ENCODE measurements at places on chromosomes 6 and 20. TPM values are rescaled to one million over a fixed set of nuclear protein-coding genes. Genes with fewer than 3 reads are reported as not detected.

- peak; percentile 39 for DNase-seq
Observed at GRCh38 chr6:109922851-109923250, 55.3 kb upstream of the GPR6 start.

Gene CDH26
- total RNA-seq, result 1.2 TPM

DNA sequence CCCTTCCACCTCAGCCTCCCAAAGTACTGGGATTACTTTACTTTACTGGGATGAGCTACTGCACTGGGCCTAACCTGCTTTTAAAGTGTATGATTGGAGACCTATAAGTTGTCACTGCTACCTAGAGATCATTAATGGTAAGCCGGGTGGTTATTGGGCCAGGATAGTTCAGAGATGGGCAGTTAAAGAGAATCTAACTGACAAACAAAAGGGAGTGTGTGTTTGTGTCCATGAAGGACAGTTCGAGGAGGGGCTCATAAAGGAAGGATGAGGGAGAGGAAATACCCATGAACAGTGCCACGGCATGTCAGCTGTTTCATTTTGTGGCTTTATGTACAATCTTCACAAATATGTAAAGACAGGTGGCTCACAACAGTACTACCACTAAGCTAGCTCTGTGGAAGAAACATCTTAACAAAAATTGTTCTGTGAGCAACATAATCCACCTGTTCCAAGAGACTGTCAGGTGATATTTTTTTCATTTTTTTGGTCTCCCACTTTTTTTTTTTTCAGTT lies 69.7 kb upstream of the FAM8A1 start:
- DNase-seq, result no peak

DNA sequence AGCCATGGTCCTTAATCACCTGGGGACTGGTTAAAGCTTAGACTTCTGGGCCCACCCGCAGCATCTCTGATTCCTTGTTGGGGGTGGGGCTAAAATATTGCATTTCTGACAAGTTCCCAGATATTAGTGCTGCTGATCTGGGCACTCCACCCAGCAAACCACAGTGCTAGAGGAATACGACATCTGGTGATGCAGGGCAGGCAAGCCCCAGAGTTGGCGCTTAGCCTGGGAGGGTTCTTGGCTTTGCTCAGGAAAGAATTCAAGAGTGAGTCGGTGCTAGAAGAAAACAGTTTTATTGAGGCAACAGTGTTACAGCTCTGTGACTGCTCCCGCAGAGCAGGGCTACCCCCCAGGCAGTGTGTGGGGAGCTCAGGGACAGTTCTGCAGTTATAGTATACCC lies 210.7 kb downstream of the TFAP2C start:
- DNase-seq, result no peak

DNA sequence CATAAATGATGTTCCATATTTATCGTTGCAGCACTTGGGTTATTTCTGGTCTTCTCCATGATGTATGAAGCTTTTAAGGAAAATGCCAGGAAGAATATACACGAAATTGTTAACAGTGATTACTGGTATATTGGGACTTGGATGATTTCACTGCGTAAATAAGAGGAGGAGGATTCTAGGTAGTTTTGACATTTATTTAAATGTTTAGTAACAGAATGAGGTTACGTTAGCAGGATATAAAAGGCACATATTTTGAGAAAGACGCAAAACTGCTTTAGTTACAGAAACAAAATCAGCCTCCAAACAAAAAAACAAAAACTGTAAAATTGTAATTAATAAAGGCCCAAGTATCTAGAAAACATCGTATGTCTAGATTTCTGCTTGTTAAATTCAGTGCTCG lies 147.7 kb downstream of the JARID2 start:
- no peak for DNase-seq

- DNase-seq, result no peak
Observed at GRCh38 chr20:41141153-41141815, 3.9 kb downstream of the PLCG1 start.

- DNase-seq, result no peak
Observed at GRCh38 chr6:158262755-158263154, 49.5 kb upstream of the TULP4 start.

Gene TGM2
- 773 TPM for total RNA-seq

Gene TRIM31
- total RNA-seq, result 0.11 TPM

GRCh38 chr6:151007076-151007475 lies 141.6 kb downstream of the MTHFD1L start:
- DNase-seq, result no peak

- DNase-seq, result no peak
Observed at GRCh38 chr20:46046588-46047310, 17.7 kb downstream of the SLC12A5 start.

Gene SIRPD
- total RNA-seq, result 0.18 TPM

DNA sequence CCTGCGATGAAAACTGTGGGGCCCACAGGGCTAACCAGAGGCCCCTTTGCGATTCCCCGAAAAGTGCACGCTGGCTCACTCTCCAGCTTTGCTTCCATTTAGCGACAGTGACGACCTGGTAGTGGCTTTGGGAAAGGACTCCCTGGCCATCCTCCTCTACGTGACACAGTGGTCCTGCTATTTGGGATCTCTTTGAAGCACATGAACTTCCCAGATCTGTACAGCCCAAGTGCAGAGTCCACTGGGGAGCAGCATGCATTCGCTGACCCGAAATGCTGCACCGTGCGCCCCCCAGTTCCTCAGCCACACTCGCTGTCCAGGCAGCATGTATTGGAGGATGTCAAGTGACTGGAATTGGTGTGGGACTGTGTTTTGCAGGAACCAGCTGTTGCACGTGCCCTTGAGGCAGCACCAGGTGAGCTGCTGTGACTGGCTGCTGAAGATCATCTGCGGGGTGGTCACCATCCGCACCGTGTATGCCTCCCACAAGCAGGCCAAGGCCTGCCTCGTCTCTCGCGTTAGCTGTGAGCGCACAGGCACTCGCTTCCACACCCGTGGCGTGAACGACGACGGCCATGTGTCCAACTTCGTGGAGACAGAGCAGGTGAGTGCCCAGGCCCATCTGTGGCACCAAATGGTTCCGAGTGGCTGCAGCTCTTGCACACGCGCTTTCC lies 51.6 kb downstream of the SYNJ2 start:
- DNase-seq, result no peak

- DNase-seq, result no peak
Observed at GRCh38 chr20:826695-827323, 6.7 kb upstream of the FAM110A start.

Gene PNLDC1
- not detected for total RNA-seq

DNA sequence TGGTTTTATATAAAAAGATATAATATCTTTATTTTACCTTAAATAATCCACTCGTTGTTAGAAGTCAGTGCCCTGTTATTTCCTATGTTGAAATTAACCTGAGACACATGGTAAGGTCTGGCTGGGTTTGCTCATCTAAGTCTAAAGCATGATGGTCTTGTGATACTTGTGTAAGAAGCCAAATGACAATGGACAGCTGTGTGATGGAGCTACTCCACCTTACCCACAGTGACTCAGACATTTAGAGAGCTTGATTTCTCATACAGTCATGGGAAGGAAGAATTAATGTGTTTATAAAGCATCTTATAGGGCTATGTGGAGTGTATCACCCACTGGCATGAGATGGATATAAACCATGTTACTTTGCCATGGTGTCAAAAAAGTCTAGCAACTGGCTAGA lies 11.7 kb downstream of the CTCFL start:
- peak; percentile 58 for DNase-seq

- no peak for DNase-seq
Observed at GRCh38 chr6:169881398-169881797, 130.0 kb downstream of the ERMARD start.

GRCh38 chr6:74091136-74091793 lies 395.3 kb downstream of the CD109 start:
- DNase-seq, result peak; percentile 58

DNA sequence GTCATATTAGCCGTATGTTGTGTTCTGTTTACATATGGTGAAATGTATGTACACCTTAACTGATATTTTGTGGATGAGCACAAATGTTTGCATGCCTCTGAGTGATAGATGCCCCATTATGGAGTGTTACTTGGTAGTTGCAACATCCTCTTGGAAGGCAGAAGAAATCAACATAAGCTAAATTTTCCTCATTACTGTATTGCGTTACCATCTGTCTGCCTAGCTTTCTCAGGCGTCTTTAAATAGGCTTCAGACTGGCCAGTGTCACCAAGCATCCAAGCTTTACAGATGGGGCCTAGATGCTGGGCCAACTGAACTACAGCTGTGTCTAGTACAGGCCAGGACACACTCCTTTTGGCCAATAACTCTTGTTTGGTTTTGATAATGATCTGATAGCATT lies 250.6 kb downstream of the SAMD5 start:
- DNase-seq, result no peak

DNA sequence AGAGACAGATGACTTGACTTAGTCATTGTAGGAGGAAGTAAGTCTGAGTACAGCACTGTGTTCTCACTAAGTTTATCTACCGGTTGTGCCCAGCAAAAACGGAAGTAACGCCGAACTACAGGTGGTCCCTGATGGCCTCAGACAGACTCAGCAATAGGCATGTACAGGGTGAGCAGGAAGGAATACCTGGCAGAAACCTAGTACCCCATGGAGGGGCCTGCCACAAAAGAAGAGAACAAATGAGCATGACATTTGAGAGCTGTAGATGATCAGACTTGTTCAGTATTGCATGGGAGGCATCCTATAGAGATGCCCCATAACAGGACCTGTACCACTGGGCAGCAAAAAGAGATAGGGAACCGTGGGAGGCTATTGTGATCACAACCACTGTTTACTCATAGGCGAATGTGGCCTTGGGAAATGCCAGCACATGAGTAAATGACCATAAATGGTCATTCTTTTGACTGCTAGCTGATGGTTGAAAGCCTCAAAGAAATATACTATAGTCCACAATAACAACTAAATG lies 106.4 kb upstream of the TAB2 start:
- peak; percentile 10 for DNase-seq

DNA sequence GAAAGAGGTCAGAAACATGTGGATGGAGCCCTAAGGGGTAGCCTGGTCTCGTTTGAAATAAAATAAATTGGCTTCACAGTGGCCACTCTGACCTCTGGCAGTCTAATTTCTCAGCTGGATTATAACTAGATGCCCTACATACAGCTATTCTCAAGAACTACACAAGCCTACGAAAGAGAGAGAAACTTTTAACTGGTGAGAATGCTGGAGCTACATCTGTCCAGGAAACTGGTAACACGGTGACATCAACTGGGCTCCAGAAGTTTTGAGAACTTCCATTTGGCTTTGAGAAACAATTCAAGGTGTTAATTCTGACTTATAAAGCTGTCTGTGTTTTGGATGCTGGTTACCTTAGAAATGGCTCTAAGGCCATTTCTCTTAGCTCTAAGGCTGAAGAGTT lies 187.3 kb upstream of the TENT5A start:
- peak; percentile 11 for DNase-seq

DNA sequence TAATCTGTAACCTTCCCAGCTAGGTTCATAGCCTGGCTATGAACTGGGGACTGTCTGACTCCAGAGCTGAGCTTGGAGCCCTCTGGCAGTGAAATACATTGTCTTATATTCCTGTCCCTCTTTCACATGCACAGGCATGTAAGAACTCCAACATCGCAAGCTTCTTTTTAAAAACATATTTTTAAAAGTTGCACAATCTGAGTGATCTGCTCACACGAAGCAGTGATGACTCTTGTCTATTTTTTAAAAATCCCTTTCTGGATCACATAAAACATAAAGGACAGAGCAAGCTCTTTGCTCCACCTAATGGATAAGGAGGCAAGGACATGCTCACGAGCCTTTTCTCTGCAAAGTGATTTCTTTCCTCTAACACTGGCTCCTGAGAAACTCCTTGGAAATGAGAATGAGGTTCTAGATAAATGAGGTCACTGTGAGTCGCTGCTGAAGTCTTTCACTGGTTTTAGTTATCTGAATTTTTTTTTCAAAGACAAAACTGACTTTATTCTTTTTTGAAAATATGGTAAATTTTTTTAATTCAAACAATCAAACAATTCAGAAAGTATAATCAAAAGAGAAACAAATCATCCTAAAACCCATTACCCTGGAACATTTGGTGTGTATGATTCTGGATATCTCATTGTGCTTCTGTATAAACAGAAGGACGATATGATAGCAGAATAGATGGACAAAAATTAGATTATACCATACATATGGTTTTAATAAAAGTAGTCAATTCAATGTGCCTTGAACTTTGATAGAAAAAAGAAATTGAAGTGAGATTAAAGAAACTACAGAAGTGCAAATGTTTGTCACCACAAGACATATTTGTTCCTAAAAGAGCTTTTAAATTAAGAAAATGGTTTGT lies 30.8 kb downstream of the IL20RA start:
- DNase-seq, result peak; percentile 75

Data from PC-3 (cell line).